ENCODE measurements at places on chromosomes 5 and 9.

DNA sequence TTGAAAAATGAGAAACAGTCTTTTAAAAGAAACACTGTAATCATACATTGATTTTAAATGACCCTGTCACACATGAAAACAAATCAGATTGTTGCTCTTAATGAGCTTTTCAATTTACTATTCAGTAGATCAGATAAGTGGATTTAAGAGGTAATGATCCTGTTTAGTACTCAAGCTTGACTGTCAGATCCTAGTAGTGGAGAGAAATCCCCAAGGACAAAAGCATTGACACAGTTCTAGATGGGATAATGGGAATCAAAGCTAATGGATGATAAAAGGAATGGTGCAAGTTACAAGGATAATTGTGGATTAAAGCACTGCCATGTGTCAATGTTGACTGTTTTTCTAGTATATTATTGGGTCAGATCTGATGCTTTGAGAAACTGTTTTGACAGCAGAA lies 142.3 kb upstream of the TLX3 start:
- no peak for DNase-seq

DNA sequence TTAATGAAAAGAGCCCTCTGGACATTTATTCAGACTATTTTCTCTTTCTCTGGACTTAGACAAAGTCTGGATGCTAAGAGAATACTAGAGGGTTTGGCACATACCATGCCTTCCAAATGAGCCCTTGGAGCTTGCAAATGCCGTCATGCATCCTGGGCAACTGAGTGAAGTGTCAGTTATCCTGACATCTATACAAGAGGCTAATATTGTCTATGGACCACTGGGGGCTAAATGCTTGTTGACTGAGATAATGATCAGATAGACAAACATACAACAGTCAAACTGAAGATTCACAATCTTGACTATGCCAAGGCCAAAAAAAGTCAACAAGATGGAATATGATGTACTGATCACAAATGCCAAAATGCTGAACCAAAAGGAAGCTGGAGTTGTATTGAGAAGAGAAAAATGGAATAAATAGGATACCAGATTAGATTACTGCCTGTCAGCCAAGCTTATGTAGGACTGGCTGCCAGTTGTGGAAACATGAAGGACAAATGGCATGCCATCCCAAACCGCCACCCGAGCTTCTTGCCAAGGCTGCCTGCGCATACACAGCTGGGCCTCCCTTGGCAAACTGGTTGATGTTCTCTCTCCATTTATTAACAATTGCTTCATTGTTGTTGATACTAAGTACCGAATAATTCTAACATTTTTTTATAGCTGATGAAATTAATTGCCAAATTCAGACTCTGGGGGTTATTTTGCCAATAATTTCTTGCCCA lies 240.1 kb upstream of the GRAMD2B start:
- DNase-seq: peak; percentile 94

DNA sequence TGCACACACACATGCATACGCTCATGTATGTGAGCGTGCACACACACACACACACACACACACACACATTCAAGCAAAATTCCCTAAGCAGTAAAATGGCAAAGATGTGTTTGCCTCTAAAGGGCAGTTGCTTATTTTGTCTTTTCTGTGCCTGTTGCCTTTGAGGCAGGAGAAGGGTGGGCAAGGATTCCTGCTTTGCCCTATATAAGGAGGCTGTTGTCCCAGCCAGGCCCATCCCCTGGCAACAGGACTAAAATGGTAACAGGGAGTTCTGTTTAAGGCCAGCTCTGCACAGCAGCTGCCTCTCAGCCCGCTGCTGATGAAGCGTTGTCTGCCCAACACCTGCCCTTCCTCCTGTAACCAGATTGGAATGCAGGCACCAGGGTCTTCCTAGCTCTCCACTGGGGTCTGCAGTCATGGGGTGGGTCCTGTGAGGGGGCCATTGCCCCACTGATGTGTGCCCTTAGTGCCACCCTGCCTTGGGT lies 64.4 kb downstream of the PPARGC1B start:
- no peak for DNase-seq

DNA sequence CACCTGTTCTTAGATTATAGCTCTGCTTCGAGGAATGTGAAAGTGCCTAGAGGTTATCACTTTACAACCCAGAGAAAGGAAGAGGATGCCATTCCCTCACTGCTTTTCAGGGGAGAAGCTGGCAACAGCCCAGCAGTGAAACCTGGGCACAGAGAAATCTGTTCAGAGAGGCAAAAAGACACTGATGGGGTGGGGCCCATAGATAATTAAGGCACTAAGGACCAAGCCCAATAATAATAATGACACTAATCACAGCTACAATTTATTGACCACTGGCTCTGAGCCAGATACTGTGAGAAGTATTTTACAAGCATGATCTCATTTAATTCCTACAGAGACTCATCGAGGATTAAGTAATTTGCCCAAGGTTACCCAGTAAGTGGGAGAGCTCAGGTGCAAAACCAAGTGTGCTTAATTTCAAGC lies 168.3 kb downstream of the PIK3R1 start:
- no peak for DNase-seq

GRCh38 chr9:133521122-133522072 lies 3.4 kb downstream of the MYMK start:
- no peak for DNase-seq

DNA sequence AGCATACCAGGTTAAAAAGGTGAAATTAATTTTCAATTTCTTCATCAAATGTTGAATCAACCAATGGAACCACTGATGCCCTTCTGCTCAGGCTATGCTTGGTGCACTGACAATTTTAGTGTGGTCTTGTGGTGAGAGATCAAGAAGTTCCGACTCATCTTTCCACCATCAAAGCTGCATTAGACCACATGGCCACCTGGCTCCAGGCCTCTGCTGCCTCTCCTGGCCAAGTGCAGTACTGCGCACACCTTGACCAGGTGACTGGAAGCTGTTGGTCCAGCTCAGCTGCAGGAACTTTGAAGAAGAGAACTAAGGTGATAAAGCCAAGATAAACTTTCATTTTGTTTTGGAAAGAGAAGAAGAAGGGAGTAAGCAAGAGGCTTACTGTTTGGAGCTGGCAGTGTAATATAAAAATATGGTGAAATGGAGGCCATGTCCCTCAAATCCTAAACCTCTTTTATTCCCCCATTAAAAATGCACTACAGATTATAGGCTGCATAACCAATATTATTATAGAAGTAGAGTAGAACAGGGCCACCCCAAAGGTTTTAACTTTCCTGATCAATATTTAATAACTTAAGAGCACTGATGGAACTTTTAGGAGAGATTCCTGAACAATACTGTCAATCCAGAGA lies 315.5 kb upstream of the C9orf72 start:
- no peak for DNase-seq

- no peak for DNase-seq
Measured at GRCh38 chr9:121558473-121558872, 58.8 kb upstream of the GGTA1 start.

Measured in MG63 (cell line).